H1 (cell line): ENCODE measurements at places on chromosomes 16 and 17.

DNA sequence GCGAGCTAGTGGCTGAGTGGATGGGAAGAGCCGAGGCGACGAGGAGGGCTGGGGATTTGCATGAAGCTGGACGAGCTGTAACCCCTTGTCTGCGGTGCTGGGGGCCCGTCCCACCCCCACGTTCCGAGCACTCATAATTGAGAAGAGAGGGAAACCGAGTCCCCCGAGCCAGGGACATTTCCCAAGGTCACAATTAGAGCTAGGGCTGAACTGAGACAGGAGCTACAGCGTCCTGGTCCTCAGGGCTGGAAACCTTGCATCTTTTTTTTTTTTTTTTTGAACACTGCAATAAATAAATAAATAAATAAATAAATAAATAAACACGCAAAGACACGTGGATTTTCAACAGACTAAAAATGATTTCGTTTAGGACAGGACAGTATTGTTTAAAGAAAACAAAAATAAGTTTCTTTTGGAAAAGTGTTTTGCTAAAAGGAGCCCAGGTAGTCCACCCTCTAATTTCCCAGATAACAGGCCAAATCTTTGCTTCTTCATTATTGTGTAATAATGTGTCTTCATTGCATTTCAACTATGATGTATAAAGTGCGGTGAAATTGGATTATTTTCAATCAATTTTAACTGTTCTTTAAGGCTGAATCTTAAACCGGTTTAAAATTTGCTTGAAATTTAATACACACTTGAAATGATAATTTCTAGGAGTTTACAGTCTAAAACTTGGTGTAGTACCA lies 992 bp downstream of the GDPD1 start:
- no peak for DNase-seq

DNA sequence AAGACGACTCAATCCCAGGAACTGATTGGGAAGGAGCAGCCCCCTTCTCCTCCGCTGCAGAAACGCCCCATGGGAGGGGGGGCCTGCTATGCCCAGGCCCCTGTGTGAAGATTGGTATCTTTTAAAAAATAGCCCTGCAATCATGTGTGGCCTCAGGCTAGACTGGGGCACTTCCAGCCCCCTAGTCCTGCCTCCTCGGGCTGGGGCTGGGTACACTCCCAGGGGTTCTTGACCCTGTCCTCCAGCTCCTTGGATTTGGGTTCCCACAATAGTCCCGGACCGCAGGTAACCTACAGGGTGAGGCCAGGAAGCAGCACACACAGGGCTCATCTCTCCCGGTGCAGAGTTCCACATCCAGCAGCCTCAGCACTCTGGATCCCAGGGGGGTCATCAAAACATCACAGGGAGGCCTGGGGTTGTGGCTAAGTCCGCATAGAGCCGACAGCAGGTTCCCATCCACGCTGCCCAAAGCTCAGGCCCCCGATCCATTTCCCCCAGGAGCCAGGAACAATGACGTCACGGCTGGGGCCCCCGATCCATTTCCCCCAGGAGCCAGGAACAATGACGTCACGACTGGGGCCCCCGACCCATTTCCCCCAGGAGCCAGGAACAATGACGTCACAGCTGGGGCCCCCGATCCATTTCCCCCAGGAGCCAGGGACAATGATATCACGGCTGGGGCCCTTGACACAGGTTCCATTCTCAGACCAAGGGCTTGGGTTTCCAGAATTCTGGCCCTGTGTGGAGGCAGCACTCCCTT lies 202.4 kb downstream of the IRF8 start:
- DNase-seq, result no peak

DNA sequence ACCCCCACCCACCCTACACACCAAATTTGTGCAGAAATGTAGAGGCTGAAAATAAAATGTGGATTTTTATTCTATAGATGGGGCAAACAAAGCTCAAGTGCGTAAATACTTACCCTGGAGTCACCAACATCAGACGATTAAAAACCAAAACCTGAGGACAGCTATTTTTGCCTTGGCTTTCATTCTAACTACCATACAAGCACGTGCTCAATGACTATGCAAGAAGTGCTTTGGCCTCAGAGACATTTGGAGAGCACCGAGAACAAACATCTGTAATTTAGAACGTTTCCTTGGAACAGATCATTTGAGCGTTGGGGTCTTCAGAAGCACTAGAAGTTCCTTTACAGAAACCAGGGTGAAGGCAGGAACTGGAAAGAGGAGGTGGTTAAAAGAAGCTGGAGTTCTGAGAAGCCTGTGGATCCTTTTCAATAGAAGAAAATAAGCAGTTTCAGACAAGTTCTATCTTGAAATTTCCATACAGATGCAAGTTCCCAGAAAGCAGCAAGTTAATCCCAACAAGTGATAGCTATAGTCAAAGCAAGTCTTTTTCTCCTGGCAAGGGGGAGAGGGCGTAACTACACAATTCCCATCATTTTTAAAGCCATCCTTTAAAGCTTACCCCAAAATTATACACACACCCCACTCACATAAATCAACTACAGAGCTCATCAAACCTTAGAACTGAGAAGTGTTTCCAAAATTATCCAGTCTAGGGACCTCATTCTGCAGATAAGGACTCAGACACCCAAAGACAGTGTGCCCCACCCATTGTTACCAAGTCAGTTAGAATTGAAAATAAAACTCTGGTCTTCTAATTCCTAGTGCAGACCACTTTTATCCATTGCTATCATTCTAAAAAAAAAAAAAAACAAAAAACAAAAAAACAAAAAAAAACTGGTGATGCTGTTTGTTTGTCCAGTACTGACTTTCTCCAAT lies 29.6 kb upstream of the CDRT4 start:
- no peak for DNase-seq

DNA sequence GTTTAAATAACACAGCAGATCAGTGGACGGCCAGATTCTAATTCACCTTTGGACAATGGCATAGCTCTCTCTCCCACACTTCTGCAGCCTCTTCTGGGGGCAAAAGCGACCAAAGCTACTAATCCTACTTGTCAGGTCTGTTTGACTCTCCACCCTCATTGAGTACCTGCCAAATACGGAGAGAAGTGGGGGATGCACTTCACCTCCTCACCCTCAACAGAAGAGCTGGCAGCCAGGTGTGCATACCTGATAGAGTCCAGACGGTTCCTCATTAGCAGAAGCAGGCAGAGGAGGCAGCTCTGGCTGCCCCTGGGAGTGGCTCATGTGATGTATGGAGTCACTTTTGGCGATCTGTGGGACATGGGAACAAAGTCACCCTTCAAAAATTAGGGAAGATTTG lies 4.9 kb downstream of the DNAH3 start:
- DNase-seq, result no peak

- DNase-seq, result no peak
Measured at GRCh38 chr16:69477546-69477945, 53.1 kb downstream of the CYB5B start.

GRCh38 chr17:58329810-58330537 lies 1.4 kb upstream of the TSPOAP1 start:
- DNase-seq, result no peak

GRCh38 chr17:1566505-1567199 lies 4.1 kb upstream of the PITPNA start:
- no peak for DNase-seq

- DNase-seq, result no peak
Measured at GRCh38 chr16:88405216-88406060, 22.7 kb downstream of the ZNF469 start.

- DNase-seq, result no peak
Measured at GRCh38 chr16:678858-679813, 1.1 kb upstream of the STUB1 start.

DNA sequence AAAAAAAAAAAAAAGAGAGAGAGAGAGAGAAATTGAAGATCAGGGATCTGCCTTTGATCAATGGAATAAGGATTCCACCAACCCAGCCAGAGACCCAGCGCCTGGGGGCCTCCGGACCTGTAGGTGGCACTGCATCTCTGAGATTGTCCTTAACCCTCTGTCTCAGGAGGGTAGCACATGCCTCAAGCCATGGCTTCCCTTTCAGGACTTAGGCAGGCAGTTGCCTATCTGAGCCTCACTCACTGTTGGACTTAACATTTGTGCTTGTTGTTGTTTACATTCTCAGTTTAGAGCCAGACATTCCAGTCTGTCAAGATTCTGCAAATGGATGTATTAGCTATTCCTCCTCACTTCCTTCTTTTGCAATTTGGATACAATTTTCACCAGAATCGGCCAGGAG lies 5.1 kb upstream of the SCNN1B start:
- DNase-seq, result no peak

DNA sequence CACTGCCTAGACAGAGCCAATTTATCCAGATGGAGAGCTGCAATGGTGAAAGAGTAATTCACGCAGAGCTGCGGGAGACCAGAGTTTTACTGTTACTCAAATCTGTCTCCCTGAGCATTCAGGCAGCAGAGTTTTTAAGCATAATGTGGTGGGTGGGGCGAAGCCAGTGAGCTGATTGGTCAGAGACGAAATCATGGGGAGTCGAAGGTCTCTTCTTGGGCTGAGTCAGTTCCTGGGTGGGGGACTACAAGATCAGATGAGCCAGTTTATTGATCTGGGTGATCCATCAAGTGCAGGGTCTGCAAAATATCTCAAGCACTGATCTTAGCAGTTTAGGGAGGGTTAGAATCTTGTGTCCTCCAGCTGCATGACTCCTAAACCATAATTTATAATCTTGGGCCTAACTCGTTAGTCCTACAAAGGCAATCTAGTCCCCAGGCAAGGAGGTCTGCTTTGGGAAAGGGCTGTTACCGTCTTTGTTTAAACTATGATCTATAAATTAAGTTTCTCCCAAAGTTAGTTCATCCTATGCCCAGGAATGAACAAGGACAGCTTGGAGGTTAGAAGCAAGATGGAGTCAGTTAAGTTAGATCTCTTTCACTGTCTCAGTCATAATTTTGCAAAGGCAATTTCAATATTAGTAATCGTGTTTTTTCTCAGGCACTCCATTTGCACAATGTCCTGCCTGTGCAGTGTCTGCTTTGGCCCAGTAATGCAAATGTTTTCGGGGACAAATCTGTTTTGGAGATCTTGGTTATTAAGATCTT lies 27.0 kb downstream of the PIGL start:
- peak; percentile 10 for DNase-seq

GRCh38 chr16:67844497-67844896 lies 2.2 kb upstream of the NUTF2 start:
- no peak for DNase-seq

DNA sequence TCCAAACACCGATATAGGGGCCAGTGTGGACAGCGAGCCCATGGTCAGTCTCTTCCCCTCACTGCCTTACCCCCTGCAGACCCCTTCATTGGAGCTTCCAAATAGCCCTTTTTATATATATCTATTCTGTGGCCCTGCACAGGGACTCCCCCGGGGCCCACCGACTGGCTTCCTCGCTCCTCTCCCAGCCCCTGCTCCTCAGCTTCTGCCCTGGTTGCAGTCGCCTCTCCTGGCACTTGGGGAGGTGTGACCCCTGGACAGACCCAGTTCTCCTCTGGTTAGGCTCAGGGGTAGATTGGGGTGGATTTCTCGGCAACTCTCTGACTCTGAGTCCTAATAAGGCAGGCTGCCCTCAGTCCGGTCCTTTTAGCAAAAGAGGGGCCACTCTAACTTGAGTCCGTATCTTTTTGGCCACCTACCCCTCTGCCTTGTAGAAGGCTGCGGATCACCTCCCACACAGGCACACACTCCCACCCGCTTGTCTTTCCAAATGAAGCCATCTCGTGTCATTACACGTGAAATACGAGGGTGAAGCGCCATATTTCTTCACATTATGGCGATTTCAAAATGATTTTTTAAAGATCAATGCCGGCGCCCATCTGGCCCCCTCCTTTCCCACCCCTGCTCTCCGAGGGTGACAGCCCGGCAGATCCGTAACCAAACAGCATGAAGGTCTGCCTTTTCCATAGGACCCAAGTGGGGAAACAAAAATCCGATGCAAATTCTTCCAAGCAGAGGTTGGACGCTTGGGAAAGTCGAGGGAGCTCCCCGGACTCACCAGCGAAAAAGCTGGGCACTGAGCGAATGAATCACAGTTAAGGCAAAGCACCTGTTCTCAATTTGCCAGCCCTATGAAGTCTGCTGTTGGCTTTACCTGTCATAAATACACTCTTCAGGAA lies 1.7 kb upstream of the HOXB9 start:
- no peak for DNase-seq

DNA sequence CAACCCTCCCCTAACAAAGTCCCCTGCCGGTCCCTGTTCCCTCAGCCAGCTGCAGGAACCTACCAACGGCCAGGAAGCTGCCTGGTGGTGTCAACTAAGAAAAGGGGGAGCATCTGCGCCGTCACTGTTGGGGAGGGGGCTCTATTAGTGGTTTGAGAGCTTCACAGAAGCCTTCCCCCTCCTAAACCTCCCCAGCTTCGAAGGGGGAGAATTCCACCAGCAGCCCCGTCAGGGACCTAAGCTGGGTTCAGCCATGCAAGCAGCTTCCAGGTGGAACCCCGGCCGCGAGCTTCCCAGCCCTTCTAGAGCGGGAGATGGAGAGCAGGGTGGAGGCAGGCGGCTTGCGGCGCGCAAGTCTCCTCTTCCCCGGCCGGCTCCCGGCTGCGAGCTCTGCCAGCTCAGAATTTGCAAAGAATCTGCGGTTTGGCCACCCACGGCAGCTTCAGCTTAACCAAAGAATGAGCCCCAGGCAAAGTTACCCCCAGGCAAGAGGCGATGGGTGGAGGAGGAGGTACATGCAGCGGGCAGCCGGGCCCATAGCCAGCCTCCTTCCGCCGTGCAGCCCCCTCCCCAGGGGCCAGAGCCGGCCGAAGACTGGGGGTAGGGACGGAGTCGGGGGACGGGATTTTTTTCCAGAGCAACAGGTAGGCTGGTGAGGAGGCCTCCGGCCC lies 33.7 kb downstream of the DDX19A start:
- DNase-seq, result peak; percentile 79

DNA sequence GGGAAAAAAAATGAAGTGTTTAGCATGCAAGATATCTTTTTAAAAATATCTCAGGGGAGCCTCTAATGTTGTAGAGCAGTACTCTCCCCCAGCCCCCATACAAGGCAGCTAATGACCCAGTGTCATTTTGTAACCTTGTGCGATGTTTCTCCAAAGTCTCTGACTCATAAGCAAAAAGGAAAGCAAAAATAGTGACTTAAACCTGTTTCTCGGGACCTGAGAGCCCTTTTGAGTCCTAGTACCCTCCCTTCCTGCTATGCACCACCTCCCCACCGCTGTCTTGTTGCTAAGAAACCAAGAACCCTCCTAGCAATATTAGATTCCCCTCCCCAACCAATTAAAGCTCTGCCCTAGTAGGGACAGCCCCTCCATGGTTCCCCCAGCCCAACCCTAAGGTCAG lies 2.8 kb downstream of the MYCBPAP start:
- DNase-seq, result no peak

DNA sequence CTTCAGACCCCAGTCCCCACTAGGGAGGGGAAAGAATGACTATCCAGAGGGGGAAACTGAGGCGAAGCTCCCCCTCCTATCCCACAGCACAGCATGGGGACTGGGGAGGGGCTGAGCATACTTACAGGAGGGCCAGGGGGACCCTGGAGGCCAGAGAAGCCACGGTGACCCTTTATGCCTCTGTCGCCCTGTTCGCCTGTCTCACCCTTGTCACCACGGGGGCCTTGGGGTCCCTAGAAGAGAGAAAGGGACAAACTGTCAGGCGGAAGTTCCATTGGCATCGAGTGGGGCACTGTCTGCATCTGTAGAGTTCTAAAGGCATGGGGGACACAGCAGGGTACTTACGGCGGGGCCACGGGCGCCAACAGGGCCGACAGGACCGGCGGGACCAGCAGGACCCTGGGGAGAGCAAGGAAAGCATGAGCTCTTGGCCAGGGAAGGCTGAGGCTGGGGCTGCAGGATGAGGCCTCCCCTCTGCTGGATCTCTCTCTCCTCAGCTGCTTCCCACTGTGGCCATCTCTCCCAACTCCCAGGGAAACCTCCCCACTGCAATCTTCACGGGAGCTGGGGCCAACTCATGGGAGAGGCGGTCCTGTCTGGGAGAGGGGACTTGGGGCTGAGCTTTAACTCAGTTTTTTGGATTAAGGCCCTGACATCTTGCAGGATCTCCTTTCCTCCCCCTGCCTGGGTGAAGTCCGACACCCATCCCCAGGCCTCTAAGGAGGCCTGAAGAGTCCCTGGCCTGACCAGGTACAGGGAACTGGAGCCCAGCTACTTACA lies 13.5 kb downstream of the COL1A1 start:
- DNase-seq, result no peak
